Mammary microvascular endothelial cell (primary cell): ENCODE measurements at places on chromosomes 16 and 17. TPM values are rescaled to one million over a fixed set of nuclear protein-coding genes. Genes with fewer than 3 reads are reported as not detected.

CLEC3A gene
- total RNA-seq: not detected in 2 replicates

NGFR gene
- not detected in 2 replicates for total RNA-seq

PIK3R5 gene
- total RNA-seq: not detected in 2 replicates

TM4SF5 gene
- not detected in 2 replicates for total RNA-seq

SCNN1G gene
- 0.15 TPM in 1 of 2 replicates, not detected in the other for total RNA-seq

IGSF6 gene
- total RNA-seq: not detected in 2 replicates

NHERF2 gene
- 236 and 238 TPM in 2 replicates for total RNA-seq

SLC16A13 gene
- total RNA-seq: 5.2 and 5.7 TPM in 2 replicates

TLCD3B gene
- total RNA-seq: 0.34 TPM in 1 of 2 replicates, not detected in the other

PABPN1L gene
- not detected in 2 replicates for total RNA-seq
